Activated CD8-positive, alpha-beta memory T cell treated with anti-CD3 and anti-CD28 coated beads for 1 hour (primary cell): ENCODE measurements at places on chromosomes 5 and 9.

- no peak for DNase-seq
Observed at GRCh38 chr5:7955476-7955875, 86.5 kb downstream of the MTRR start.

DNA sequence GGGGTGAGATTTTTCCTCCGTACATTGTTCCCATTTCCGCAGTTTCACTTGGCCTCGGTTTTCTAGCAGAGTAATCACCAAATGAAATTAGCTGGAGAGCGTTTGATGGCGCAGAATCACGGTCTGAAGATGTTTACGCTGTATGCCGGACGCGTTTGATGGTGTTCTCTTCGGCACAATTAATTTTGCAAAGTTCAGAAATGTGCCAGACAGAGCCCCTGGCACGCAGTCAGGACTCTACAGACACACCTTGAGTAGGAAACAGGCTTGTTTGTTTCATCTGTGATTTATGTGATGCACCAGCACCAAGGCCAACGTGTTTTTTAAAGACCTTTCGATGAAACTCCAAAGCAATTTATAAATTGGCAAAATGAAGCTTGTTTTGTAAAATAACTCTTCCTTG is 863 bp upstream of the LIFR start:
- no peak for DNase-seq

DNA sequence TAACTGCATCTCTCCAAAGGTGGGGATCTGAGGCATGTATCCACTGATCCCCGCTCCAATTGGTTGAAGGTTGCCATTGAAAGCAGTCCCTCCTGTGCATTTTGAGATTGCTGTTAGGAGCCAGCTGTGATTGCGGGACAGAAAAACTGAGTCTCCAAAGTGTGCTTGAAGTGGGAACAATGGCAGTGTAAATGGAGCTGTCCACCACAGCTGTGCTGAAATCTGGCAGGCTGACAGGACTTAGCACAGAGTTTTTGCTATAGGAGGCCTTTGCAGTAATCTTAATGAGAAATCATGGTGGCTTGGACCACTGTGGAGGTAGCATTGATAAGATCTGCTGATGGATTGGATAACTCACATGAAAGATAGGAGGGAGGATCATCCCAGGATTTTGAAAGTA is 3.3 kb downstream of the RNF20 start:
- no peak for DNase-seq

DNA sequence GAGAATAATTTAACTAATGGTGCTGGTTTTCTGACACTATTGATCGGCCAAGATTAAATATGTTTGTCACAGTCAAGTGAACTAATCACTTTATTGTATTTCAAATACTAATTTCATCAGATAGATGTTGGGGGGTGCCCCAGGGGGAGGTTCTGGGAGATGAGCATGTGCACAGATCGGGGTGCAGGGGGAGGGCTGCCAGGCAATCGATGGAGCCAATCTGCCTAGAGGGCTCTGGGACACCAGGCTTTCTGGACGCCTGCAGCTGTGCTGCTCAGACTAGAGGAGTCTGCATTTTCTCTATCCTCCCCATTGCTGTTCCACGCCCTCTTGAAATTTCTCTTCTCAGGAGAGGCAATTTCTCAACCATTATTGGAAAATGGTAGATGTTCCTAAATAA is 100.0 kb upstream of the ALDH1B1 start:
- no peak for DNase-seq

DNA sequence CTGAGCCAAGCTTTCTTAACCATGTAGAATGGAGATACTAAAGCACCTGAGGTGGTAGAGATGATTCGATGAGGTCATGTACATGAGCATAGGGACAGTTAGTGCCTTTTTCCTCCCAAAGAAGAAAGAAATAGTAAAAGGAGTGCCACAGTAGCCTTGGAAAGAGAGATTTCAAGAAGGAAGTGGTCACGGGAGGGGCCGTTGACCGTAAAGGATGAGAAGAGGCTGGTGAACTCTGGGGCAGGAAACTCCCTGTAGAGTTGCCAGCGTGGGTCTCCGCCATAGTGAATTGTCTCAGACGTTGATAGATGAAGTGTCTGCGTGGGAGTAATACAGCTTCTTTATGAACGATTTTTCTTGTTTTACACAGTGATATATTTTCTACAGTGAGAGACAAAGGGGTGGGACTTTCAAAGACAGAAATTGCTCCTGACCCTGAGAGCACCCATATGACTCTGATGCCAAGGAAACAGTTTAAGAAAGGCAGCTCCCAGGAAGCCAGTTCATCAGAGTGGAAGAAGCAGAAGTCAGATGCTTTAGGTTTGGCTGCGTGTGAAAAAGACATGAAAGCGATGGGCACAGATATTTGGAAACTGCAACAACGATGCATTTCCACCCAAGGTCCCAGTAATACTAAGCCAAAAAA is 41.3 kb downstream of the UGCG start:
- peak; percentile 13 for DNase-seq

DNA sequence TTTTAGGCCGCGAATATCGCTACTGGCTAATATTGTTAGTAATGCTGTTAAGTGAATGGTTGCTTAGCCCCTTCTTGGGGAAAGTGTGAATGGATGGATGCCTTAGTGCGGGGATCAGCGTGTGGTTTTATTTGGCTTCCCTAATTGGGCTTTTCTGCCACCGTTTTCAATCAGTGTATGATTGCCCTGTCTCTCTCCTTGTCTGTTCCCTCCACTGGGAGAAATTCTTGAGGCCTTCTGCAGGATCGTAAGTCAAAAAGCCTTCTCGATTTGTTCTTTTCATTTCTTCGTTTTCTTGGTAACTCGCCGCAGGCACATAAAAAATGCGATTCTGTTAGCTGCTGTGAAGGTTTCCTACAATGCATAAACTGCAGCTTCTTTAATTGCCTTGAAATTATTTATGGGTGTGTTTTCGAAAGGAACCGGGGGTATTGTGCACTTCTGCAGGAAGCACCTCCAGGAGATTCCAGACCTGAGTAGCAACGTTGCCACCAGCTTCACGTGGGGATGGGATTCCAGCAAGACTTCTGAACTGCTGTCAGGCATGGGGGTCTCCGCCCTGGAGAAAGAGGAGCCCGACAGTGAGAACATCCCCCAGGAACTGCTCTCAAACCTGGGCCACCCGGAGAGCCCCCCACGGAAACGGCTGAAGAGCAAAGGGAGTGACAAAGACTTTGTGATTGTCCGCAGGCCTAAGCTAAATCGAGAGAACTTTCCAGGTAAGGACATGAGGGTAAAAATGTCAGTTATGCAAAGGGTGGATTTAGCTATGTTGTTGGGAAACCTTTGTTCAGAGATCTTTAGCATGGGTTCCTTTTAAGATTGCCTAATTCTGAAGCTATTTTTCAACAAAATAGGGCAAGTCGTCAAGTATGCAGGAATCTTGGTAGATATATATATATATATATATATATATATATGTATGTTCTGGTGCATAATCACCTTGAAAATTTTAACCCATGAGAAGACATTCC is 700 bp downstream of the SKP2 start:
- DNase-seq = no peak

GRCh38 chr9:113989017-113989713 is 88.9 kb downstream of the AMBP start:
- no peak for DNase-seq

DNA sequence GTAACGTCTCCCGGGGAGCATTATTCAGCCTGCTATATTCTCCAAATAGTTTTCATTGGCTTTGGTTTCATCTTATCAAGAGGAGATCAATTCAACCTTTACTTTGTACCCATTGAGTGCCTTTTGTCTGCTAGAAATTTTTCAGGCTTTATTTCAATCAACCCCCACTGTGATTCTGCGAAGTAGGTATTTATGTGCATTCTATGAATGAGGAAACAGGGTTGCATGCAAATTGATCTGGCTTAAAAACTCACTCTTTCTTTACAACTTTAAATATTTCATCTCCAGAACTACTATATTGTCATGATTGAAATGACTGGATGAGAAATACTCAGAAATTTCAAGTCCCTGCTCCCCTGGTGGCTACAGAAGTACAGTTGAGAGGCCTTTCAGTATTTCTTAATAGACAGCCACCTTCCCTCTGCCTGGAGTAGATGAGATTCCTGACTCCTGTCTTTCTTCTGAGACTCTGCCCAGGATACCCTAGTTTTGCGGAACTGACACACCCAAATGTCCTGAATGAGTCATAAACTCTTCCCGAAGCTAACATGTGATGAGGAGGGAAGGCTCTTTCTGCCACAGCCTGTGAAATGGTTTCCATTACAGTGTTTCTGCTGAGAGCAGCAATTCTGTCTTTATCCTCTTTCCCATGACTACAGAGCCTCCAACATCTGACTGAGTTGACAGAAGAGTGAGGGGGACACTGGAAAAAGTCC is 52.6 kb upstream of the TNC start:
- DNase-seq = no peak

- no peak for DNase-seq
Observed at GRCh38 chr9:95167998-95168397, 149.5 kb downstream of the FANCC start.

DNA sequence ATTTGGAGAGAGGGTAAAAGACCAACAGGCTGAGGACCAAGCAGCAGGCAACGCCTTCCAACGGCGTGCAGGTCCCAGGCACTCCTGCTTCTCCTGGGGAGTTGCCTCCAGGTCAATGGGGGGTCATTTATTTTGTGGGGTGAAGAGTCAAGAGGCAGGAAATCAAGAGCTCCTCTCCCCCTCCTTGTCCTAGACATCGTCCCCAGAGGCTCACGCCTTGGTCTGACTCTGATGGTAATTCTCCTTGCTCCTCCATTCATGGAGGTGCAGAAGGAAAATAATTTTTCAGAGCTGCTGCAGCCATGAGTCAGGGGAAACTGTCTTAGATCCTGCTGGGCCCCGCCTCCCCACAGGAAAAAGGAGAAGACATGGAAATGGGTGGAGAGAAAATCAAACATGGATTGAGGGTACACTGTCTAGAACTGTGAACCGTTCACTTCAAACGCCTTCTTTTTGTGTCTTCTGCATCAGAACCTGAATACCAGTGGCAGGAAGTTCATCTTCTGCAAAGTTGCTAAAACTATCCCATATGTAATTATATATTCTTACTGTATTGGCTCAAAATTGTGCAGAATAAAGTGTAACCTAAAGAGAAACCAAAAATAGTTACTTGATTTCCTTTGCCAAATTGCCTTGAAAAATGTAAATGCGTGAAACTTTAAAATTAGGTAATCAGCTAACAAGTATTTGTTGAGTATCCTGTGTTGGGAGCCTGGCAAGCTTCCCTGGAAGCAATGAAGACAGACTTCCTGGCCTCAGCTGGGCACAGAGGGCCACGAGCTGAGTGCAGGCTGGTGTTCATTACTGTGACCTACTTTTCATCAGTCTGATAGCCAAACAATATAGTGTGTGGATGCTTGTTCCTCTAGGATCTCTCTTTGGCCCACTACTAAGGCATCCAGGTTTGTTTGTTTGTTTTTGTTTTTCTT is 142.0 kb downstream of the CMYA5 start:
- no peak for DNase-seq

DNA sequence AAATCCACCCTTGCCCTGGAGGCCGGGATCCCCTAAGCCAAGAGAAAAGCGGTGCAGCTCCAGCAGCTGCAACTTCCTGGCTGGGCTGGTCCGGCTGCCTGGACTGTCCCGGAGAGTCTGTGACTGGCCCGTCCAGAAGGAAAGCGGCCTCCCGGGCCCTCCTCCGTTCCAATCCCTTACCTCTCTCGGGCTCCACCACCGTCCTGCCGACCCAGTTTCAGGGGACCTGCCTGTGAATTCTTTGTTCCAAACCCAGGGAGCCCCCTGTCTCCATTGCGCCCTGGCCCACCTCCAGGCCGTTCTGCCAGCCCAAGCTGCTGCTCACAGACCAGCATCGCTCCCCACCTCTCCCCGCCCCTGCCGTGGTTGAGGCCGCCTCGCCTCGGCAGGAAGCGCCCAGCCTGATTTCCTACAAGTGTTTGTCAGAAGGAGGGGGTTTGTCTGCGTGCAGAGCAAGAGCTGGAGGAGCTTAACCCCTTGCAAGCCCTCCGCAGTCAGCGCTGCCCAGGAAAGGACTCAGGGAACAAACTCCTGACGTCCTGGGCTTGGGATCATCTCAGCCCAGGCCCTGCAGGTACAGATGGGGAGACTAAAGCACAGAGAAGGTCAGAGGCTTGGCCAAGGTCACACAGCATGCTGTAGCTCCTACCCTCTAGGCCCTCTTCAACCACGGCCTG is at the start of gene AKNA:
Gene AKNA (minus strand): TSS at position 303 of the 677 bp plus-strand sequence. CDS start 6,649 bp downstream, outside the sequence.
- peak; percentile 70 for DNase-seq

- DNase-seq = no peak
Observed at GRCh38 chr9:113532809-113533190, 69.3 kb downstream of the RGS3 start.

DNA sequence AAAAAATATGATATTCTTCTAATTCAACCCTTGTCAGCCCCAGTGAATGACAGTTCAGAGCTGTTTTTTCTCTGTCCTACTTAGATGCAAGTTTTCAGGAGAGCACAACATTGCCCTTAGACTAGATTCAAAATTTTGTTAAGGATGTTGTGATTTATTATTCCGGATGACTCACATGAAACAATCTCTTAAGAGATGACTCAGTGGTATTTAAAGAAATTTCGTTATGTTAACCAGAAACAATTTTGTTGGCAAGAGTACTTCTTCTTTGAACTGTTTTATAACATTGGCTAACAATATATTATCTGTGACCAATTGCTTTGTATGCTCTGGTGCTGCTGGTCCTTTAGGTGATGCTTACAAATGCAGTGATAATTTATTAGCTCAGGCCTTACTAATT is 132.0 kb downstream of the IZUMO3 start:
- DNase-seq = no peak

DNA sequence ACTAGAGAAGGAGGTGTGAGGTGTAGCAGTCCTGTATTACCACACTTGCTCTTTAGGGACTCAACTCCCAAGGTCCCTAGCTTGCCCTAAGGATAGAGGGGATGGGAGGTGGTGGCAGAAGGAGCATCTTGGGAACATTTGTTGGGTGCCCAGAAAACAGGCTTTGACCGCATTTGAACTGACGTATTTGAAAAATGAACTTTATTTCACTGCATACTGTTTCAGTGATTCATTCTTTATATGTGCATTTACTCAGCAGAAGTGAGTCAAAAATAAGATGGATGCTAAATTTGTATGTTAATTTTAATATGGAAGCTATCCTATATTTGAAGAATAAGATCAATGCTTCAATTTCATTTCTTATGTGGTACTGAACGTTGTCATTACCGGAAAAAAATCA is 18.7 kb downstream of the DMRT3 start:
- DNase-seq = no peak

DNA sequence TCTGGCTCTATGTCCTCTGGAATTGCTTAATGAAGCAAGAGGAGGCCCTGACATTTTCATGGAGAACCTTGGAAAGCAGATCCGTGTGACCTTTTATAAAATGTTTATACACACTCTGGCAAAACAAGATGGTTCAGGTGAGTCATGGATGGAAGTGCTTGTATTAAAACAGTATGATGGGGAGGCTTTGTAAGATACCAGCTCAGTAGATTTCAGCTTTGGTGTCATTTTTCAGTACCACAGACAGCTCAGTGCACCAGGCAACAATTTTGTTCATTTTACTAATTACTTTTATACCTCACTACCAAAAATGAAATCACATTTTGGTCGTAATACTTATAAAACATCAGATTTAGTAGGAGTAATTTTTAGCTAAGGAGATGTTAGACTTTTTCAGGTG is 5.2 kb downstream of the KCNN2 start:
- DNase-seq = no peak

- no peak for DNase-seq
Observed at GRCh38 chr5:65141493-65141892, 340.2 kb downstream of the ADAMTS6 start.
